Stimulated activated CD4-positive, alpha-beta T cell treated with anti-CD3 and anti-CD28 coated beads, Interleukin-1b, Interleukin-23, amount 100 ng/mL, for 24 hours (primary cell): ENCODE measurements at places on chromosomes 6 and 20.
A peak's percentile ranks its signal among the peaks of the same experiment; 100 is the strongest.

DNA sequence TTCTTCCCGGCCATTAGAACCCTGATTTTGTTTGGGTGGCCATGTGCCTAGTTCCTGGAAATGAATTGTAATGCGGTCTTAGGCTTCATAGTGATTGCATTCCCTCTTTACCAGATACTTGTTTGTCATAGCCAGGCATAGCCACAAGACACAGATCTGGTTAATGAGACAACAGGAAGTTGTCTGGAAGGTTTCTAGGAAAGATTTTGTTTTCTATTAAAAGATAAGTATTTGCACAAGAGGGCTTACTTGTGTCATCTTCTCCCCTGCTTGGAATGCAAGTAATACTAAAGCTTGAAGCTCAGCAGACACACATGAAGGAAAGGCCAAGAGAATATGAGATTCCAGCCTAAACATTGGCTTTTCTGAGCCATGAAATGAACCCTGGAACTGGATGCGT, 12.9 kb downstream of the FARS2 start:
- no peak for DNase-seq

DNA sequence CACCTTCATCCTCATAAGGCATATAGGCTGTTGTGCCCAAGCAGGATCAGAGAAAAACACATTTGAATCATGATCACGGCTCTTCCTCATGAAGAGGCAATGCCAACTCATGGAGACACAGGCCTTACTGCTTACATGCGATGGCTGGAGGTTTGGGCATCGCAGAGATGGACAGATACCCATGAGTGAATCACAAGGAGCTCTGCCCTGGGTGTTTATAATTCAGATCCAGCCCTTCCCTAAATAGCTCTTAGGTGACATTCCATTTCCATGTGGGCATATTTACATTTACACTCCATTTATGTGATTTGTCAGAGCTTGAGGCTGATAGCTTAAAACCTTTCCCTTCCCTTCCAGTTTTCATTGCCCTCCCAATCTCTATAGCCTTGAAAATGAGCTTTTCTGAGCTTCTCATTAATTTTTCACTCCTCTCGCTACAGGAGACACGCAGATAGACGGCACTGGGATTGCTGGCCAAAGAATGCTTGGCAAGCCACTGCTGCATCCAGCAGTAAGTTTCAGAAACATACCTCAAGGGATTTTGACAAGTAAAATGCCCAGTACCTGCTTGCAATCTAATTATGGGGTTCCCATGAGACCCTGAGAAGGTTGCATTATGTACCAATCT, 249.1 kb downstream of the TBC1D7 start:
- DNase-seq: no peak

DNA sequence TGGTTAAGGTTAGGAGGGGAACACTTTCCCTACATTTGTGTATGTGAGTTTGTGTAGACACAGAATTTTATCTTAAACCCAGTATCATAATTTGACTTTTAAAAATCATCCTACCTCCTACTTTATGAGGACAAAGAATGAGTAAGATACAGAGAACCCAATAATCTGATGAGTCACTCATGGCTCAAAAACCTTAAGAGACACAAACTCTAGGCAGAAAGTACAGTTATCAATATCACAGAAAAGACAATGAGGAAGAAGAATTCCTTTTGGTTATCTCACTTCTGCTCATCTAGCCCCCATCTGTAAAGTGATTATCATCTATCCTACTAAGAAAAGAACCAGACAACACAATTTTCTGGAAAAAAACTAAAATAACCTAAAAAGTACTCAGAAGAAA, 87.7 kb downstream of the EPB41L2 start:
- DNase-seq: no peak

DNA sequence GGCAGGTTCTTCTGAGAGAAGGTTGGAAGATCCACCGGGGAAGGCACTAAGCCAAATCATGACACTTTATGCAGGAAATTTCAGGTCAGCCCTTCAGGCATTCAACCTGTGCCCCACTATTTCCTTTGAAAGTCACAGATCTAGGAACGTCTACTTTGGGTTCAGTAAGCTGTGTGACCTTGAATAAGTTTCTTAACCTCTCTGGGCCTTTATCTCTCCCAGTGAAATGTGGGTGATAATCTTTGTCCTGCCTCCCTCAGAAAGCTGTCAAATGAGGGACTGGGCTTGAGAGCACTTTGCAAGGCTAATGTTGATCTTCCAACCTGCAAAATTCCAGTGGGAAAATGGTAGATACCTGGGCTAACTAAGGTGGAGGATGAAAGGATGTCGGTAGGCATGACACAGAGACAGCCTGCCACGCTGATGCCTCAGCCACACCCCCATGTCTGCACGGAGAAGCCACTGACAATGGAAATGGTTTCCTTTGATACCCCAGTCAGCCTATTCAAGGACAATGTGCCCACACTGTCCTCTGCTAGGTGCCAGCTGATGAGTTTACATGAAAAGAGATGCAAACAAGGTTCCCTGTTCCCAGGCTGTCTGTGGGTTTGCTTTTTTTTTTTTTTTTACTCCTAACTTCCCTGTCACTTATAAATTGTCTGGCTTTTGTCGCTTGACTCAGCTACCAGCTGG, 9.3 kb downstream of the BNIP5 start:
- no peak for DNase-seq

- DNase-seq: no peak
These were observed 14.6 kb downstream of the RPS6KA2 start for GRCh38 chr6:166612471-166612881.

- no peak for DNase-seq
These were observed 3.1 kb downstream of the QKI start for GRCh38 chr6:163417595-163417994.

DNA sequence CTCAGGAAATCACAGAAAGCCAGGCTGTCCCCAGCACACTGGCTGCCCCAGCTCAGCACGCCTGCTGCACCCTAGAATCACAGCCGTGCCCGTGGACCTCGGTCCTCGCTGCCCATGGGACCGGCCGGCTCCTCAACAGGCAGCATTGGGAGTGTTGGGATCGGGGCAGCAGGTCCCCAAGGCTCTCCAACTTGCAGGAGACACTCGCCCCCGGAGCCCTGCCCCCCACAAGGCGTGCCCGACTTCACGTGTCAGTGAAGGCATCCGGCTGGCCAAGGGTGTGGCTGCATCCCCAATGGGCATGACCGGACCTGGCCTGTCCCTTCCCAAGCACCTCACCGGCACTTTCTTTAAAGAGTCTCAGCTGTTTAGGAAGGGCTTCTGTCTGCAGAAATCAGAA, 3.0 kb upstream of the NTSR1 start:
- DNase-seq: no peak

GRCh38 chr20:6501061-6501460, 266.4 kb upstream of the BMP2 start:
- DNase-seq: no peak

DNA sequence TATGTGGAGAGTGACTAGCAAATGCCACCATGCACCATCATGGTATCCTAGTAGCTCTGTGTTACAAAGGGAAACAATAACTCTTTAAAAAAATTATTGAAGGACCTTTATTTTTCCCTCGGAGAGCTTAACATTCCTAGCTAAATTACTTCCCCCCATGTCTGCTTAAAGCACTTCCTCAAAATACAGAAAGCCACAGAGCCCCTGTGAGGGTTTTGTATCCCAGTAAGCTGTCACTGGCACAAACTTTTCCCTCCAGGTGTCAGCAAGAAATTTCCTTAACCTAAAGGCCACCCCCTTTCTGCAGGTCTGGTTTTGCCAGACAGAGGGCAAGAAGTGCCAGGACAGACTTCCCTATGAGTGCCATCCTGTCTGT, 340.0 kb upstream of the PRDM1 start:
- no peak for DNase-seq

DNA sequence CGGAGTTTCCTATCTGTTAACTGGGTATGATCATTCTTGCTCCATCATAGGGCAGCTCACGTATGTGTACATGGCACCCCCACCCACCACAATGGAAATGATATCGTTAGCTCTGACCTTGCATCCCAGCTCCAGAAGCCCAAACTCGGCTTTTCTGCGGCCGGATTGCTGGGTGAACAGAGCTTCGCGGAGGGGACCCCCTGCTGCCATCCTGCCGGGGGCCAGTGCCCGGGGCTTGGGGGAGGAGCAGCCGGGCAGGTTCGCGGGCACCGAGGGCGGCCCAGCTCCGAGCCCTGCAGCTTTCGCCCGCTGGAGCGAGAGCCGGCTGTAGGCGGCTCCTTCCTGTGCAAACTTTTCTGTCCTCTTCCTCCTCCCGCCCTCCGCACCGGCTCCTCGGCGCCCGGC, 24.9 kb upstream of the FUCA2 start:
- peak; percentile 10 for DNase-seq

DNA sequence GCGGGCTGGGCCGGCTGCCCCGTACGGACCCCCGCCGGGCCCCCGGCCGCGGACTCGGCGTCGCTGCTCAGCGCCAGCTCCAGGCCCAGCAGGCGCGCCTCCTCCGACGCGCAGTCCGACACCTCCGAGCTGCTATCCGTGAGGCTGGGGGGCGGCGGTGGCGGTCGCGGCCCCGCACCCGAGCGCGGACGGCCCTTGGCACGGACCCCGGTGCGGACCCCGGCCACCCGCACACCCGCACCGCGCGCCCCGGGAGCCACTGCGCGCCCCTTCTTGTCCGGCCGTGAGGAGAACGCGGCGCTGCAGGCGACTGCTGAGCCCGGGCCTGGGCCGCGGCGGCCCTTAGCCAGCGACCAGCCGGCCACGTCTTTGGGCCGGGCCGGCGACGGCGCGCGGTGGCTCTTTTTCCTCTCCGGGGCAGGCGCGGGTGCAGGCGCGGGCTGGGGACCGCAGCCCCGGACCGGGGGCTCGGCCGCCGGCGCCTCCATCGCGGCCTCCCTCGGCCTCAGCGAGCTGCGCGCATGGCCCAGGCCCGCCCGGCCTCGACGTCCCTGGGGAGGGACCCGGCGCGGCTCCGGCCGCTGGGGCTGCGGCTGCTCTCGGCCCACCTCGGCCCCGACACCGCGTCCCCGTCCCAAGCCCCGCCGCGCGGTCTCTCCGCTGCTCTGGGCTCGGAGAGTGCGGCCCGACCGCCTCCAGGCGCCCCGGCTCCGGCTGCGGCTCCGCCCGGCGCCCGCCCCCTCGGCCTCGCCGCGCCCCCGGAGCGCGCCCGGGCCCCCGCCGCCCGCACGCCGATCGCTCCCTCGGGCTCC, 12.9 kb upstream of the TLDC2 start:
- DNase-seq: no peak

DNA sequence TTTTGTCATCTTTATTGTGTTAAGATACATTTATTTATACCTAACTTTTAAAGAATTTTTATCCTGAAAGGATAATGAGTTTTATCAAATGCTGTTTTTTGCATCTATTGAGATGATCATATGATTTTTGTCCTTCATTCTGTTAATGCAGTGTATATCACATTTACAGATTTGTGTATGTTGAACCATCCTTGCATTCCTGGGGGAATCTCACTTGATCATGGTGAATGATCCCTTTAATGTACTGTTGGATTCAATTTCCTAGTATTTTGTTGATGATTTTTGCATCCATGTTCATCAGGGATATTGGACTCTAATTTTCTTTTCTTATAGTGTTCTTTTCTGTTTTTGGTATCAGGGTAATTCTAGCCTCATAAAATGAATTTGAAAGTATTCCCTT, 38.5 kb upstream of the SLC22A3 start:
- DNase-seq: no peak

GRCh38 chr6:39865011-39865888, 69.0 kb downstream of the MOCS1 start:
- DNase-seq: peak; percentile 29

DNA sequence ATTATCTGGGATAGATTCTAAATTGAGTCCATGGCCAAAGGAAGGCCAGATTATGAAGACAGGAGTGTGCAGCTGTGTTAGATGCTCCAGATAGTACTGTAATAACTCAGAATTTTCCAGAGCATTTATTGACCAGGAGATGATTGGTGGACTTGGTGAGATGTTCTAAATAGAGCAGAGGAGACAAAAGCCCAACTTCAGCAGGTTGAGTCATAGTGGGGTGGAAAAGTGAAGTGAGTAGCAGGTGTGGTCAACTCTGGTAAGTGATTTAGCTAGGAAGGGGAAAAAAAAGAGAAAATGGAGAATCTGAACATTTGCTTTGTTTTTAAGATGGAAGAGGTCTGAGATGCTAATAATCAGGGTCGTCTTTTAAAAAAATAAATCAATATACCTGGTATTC, 227.4 kb downstream of the TMEM200A start:
- DNase-seq: no peak

DNA sequence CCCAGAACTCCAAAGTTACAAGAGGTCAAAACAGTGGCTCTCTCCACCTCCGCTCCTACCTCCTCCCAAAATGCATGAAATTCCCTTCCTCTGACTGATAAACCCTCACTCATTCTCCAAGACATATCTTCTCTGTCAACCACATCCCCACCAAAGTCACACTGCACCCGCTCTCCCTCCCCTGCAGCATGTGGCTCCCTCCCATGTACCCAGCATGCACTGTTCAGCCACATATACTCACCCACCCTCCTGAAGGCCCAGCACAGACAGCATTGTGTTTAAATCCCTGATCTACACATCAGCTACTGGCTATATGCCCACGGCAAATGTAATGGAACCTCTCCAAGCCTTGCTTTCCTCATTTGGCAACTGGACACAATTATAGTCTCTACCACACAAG, 5.5 kb upstream of the POU5F1 start:
- no peak for DNase-seq

- no peak for DNase-seq
These were observed 104.1 kb downstream of the SH3BGRL2 start for GRCh38 chr6:79735183-79735582.

DNA sequence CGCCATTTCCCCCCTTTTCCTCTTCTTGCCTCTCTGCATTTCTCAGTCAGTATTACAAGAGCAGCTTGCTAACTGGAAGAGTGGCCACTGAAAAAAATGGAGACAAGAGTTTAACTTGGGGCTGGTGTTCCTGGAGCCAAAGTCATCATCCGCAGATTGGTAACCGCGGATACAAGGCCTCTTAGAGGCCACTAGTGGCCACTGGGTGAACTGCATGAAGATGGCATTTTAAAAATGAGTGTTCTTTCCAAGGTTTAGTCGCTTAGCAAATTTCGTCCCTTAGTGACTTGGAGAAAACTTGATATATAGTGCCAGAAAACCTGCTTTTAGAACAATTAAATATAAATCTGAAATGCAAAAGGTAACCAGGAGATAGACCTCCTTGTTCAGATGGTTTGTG, 4.8 kb downstream of the F13A1 start:
- peak; percentile 2 for DNase-seq

- DNase-seq: no peak
These were observed 356 bp downstream of the BYSL start for GRCh38 chr6:41921712-41921998.

DNA sequence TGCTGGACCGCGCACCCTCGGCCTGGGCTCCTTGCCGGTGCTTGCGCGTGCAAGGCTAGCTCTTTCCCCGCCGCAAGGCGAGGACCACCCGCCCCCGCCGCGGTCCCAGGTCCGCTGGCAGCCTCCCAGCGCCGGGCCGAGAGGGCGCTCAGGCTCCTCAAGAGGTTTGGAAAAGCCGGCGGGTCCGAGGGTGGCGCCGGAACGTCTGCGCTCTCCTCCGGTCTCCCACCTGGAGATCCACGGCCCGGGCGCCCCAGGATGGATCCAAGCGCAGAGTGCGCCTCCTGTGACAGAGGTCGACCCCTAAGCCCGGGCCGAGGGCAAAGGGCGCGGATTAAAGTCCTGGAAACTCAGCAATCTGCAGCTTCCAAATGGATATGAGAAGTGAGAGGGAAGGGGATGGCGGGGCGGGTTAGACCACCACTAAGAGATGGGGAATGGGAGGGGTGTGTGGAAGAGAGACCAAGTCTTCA, 575 bp upstream of the MICAL1 start:
- DNase-seq: no peak
